Activated T-cell treated with anti-CD3 and anti-CD28 coated beads, Interleukin-2, amount 50 U/mL, for 72 hours (primary cell): ENCODE measurements at places on chromosomes 2 and 18. TPM values are rescaled to one million over a fixed set of nuclear protein-coding genes. Genes with fewer than 3 reads are reported as not detected.

GRCh38 chr2:222424276-222424728 is at the start of gene SGPP2:
SGPP2 (plus strand) TSS chr2:222424543; CDS start chr2:222424603, 60 bp downstream.
- H3K4me1 ChIP-seq, result peaks cover 44% of the 10 kb centered on the region
- peaks cover 68% of the 10 kb centered on the region for H3K27me3 ChIP-seq
- peaks cover 7% of the 10 kb centered on the region for H3K36me3 ChIP-seq

- peak; percentile 63 for DNase-seq
- no peaks in the 10 kb centered on the region for H3K36me3 ChIP-seq
- H3K4me3 ChIP-seq, result peak within 1 kb of the TSS; percentile 80
- H3K27ac ChIP-seq, result no peak within 1 kb of the TSS
Observed at GRCh38 chr2:234951664-234952269, at the start of gene SH3BP4. SH3BP4 (plus strand) TSS chr2:234952017; CDS start chr2:235035003, 82,986 bp downstream.

DNA sequence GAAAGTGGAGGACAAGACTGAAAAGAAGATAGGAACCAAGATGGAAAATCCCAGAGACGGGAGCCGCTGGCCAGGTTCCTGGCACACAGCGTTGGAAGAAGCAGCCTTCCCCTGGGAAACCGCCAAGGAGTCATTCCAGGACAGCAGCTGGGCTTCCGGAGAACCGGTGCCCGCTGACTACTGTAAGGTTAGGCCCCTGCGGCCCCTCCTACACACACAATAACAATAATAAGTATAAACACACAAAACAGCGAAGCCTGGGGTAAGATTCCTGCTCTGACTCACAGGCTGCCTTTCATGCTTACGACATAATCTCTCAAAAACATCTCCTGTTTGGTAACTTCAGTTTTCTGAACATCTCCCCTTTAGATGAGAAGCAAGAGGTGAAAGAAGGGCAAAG is 28.1 kb upstream of the MYCN start:
- no peak overlapping the region for H3K4me3 ChIP-seq
- DNase-seq, result no peak
- H3K27ac ChIP-seq, result no peak overlapping the region
- peaks cover 6% of the 10 kb centered on the region for H3K27me3 ChIP-seq
- no peaks in the 10 kb centered on the region for H3K36me3 ChIP-seq
- H3K4me1 ChIP-seq, result no peaks in the 10 kb centered on the region

- no peaks in the 10 kb centered on the region for H3K4me1 ChIP-seq
- H3K4me3 ChIP-seq, result no peak overlapping the region
- H3K36me3 ChIP-seq, result no peaks in the 10 kb centered on the region
Observed at GRCh38 chr2:238486123-238486848, 59.6 kb downstream of the ASB1 start.

DNA sequence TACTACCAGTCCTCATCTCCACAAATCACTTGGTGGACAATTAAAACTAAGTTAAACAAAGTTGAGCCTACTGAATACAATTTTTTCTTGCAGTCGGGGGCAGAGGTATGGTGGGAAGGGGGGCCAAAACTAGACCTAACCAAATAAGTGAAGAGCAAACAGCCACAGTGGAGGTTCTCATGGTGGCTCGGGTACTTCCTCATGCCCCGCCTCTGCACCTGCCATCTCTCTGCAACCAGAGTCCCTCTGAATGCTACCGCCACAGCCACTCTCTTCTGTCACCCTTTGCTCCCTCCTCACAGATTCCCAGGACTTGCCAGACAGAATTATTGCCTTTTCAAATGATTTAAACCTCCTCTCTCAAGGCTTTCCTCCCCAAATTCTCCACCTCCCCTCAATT is 204.2 kb downstream of the TMEM247 start:
- no peak overlapping the region for H3K4me3 ChIP-seq
- H3K27me3 ChIP-seq, result peaks cover 18% of the 10 kb centered on the region
- no peaks in the 10 kb centered on the region for H3K36me3 ChIP-seq
- H3K4me1 ChIP-seq, result no peaks in the 10 kb centered on the region
- H3K27ac ChIP-seq, result no peak overlapping the region
- DNase-seq, result no peak

GRCh38 chr2:3205845-3206244 is 171.8 kb downstream of the EIPR1 start:
- H3K36me3 ChIP-seq, result no peaks in the 10 kb centered on the region
- no peak overlapping the region for H3K4me3 ChIP-seq
- H3K4me1 ChIP-seq, result no peaks in the 10 kb centered on the region
- H3K27me3 ChIP-seq, result no peaks in the 10 kb centered on the region
- DNase-seq, result no peak

DNA sequence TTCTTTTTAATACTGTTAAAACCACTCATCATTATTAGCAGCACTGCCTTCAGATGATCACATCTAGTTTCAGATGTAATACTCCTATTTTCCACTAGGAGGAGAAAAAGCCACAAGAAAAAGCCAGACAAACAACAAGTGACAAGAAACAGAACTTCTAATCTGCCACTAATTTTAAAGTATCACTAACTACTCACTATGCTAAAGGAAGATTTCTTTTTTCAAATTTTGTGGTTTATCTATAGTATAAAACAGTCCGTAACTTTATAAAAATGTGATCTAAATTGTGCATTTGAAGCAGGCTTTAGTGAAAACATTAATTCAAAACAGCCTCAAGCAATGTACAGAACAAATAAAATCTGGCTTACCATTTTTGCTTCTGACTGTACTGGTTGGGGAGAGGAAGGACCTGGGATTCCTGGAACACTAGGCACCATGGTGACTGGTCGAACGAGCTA is 56.8 kb downstream of the ATF2 start:
- H3K27ac ChIP-seq, result no peak overlapping the region
- no peak overlapping the region for H3K4me3 ChIP-seq
- peaks cover 10% of the 10 kb centered on the region for H3K36me3 ChIP-seq
- H3K4me1 ChIP-seq, result no peaks in the 10 kb centered on the region
- no peak for DNase-seq
- no peaks in the 10 kb centered on the region for H3K27me3 ChIP-seq

DNA sequence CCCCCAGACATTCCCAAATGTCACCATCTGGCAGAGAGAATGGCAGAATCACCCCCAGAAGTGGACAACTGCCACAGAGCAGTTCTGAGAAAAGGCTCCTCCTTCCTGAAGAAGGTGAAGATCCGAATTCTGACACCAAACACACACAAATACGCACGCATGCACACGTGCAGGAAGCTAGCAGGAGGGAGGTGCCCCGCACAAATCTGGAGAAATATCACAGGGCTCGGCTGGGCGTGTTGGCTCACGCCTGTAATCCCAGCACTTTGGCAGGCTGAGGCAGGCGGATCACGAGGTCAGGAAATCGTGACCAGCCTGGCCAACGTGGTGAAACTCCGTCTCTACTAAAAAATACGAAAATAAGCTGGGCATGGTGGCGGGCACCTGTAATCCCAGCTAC is 38.5 kb upstream of the ATG16L1 start:
- no peak for DNase-seq
- no peaks in the 10 kb centered on the region for H3K27me3 ChIP-seq

GRCh38 chr2:157439824-157440186 is 4.1 kb downstream of the CYTIP start:
- H3K36me3 ChIP-seq, result peaks cover 89% of the 10 kb centered on the region
- peak overlapping the region; percentile 98 for H3K27ac ChIP-seq

GRCh38 chr2:198073253-198073652 is 268.9 kb downstream of the PLCL1 start:
- H3K27ac ChIP-seq, result no peak overlapping the region
- no peaks in the 10 kb centered on the region for H3K27me3 ChIP-seq
- H3K36me3 ChIP-seq, result no peaks in the 10 kb centered on the region

GRCh38 chr18:63578357-63578958 is 8.7 kb upstream of the SERPINB13 start:
- H3K36me3 ChIP-seq, result no peaks in the 10 kb centered on the region
- H3K4me1 ChIP-seq, result no peaks in the 10 kb centered on the region
- H3K4me3 ChIP-seq, result no peak overlapping the region
- peaks cover 7% of the 10 kb centered on the region for H3K27me3 ChIP-seq
- no peak overlapping the region for H3K27ac ChIP-seq

DNA sequence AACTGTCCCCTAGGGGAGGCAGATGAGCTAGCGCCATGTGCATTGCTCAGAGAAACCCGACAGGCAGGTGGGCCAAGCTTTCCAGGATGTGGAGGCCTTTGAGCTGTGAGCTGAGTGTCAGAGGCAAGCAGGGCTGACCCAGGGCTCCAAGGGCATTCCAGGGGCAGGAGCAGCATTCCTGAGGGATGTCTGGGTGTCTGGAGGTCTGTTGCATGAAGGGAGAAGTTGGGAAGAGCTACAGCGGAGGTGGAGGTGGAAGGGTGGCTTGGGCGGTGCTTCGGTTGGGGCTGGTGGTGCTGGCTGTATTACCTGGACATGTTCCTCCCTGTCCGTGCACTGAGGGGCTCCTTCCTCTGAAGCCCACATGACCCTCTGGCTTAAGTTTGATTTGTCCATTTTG is 102.8 kb downstream of the RNF144A start:
- no peaks in the 10 kb centered on the region for H3K4me1 ChIP-seq
- H3K27me3 ChIP-seq, result no peaks in the 10 kb centered on the region
- DNase-seq, result no peak

GRCh38 chr2:176152350-176153181 is 1.2 kb downstream of the HOXD4 start:
- H3K4me1 ChIP-seq, result peaks cover 8% of the 10 kb centered on the region
- H3K27ac ChIP-seq, result no peak overlapping the region
- peak overlapping the region; percentile 37 for H3K4me3 ChIP-seq
- H3K27me3 ChIP-seq, result peaks cover 87% of the 10 kb centered on the region
- H3K36me3 ChIP-seq, result no peaks in the 10 kb centered on the region

- H3K4me3 ChIP-seq, result no peak overlapping the region
- peaks cover 9% of the 10 kb centered on the region for H3K36me3 ChIP-seq
- no peak for DNase-seq
- H3K27me3 ChIP-seq, result no peaks in the 10 kb centered on the region
Observed at GRCh38 chr2:215973954-215974699, 39.2 kb downstream of the MREG start.

- no peaks in the 10 kb centered on the region for H3K36me3 ChIP-seq
- H3K27ac ChIP-seq, result no peak overlapping the region
- DNase-seq, result no peak
- no peak overlapping the region for H3K4me3 ChIP-seq
Observed at GRCh38 chr18:55149994-55150393, 190.7 kb upstream of the CCDC68 start.

- H3K4me3 ChIP-seq, result no peak overlapping the region
- peaks cover 21% of the 10 kb centered on the region for H3K4me1 ChIP-seq
- H3K27me3 ChIP-seq, result no peaks in the 10 kb centered on the region
- no peak overlapping the region for H3K27ac ChIP-seq
- no peak for DNase-seq
Observed at GRCh38 chr2:97695744-97696143, 17.6 kb upstream of the ZAP70 start.

GRCh38 chr2:230984393-230985220 is 11.3 kb upstream of the SPATA3 start:
- peaks cover 68% of the 10 kb centered on the region for H3K4me1 ChIP-seq

DNA sequence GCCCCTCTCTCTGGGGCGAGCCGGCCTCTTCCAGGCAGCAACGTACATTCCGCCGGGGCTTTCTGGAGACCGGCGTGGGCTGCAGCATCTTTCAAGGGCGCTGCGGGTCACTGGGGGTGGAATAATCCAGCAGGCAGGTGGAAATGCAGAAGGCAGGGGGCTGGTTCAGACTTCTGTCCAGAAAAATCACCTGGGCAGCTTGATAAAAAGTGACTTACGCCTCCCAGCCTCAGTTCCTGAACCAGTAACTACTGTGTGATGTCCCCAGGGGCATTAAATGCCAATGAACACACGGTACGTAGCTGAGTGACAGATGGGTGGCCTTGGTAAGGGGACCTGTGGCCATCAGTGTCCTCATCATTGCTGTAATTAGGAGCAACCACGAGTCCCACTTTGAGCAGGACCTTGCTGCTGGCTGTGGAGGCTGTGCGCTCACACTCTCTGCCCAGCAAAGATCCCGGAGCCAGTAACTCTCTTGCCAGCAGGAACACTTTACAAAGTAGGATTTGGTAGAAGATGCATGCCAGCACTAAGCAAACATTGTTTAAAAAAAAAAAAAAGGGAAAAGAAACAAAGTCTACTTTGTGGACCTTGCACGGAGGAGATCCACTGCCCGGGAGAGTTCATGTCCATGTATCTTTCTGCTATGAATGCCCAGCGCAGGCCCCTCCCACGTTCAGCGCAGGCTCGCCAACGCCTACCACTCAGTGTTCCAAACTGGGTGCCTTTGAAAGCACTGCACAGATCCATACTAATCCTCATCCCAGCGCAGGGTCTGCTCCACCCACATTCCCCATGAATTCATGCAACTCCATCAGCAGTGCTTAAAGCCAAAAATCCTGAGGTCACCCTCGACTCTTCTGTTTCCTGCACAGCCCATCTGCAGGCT is 177.3 kb downstream of the HDAC4 start:
- H3K27me3 ChIP-seq, result no peaks in the 10 kb centered on the region
- H3K4me1 ChIP-seq, result peaks cover 85% of the 10 kb centered on the region
- H3K36me3 ChIP-seq, result peaks cover 2% of the 10 kb centered on the region
- no peak overlapping the region for H3K27ac ChIP-seq

DNA sequence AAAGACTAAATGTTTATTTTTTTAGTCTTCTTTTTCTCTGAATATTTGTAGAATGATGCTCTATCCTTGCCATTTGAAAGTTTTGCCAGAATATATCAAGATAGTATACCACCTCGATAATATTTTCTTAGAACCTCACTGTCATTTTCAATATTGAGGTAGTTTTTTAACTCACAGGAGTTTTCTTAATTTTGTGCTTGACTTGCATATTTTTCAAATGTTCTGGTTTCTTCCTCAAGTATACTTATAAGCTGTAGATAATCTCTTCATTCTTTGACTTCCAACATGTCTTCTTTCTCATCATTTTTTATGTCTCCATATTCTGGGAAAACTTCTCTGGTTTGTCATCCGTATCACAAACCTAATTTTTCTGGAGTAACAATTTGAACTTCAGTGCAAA is 559.6 kb downstream of the ARHGAP15 start:
- H3K4me3 ChIP-seq, result peak overlapping the region; percentile 3
- peaks cover 22% of the 10 kb centered on the region for H3K4me1 ChIP-seq
- peaks cover 2% of the 10 kb centered on the region for H3K36me3 ChIP-seq

DNA sequence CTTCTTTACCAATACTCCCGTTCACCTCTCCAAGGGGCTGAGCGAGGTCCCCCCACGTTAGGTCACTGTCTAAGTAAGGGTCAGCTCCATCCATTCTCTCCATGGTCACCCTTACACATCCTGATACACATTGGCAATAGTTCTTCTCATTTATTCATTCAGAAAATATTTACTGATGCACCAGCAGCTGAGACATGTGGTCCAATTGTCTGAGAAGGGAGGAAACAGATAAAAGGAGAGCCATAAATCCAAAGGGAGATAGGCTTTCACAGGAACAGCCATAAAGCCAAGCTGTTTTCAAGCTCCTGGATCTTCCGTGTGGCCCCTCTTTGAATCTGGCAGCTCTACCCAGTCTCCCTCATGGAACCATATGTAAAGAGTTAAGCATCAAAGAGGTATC is 121.2 kb downstream of the TXNL1 start:
- H3K4me3 ChIP-seq, result no peak overlapping the region
- no peak for DNase-seq
- H3K36me3 ChIP-seq, result no peaks in the 10 kb centered on the region

REEP1 gene
- 0.38 TPM for total RNA-seq

SOCS6 gene
- 1.7 TPM for total RNA-seq

CACNB4 gene
- 0.56 TPM for total RNA-seq

ARHGAP28 gene
- total RNA-seq, result not detected

VWA3B gene
- total RNA-seq, result 0.19 TPM

IL1R2 gene
- total RNA-seq, result 8.2 TPM

ARHGEF33 gene
- total RNA-seq, result not detected
